ENCODE measurements at places on chromosomes 5 and 9. TPM values are rescaled to one million over a fixed set of nuclear protein-coding genes. Genes with fewer than 3 reads are reported as not detected.

GRCh38 chr9:108196332-108197007, 659.3 kb downstream of the ACTL7B start:
- H3K27me3 ChIP-seq = no peaks in the 10 kb centered on the region
- H3K4me1 ChIP-seq = no peaks in the 10 kb centered on the region
- no peaks in the 10 kb centered on the region for H3K36me3 ChIP-seq
- no peak overlapping the region for H3K27ac ChIP-seq
- no peak overlapping the region for H3K4me3 ChIP-seq
- DNase-seq = no peak

SRD5A1 gene
- total RNA-seq = 12.4 TPM

DNA sequence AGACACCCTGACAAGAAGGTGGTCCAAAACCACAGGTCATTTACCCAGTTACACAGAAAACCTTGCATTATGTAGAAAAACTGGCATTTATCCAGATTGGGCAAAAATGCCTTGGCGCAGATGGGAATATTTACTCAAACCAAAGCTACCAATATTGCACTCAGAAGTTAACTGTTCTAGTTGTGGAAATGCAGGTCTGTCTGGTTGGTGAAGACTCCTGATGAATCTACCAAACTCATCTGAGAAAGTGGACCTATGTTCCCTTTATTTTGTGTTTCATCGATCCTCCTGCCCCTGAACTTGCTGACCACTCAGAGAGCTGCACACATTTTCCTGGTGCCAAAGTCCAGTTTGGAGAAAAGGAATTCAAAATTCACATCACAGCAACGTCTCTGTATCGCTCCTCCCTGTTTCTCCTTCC, 85.2 kb upstream of the ALDH1A1 start:
- H3K36me3 ChIP-seq = no peaks in the 10 kb centered on the region
- no peak overlapping the region for H3K4me3 ChIP-seq
- no peak overlapping the region for H3K27ac ChIP-seq
- peaks cover 8% of the 10 kb centered on the region for H3K27me3 ChIP-seq

PDE6A gene
- total RNA-seq = not detected

All from activated CD8-positive, alpha-beta T cell treated with anti-CD3 and anti-CD28 coated beads for 36 hours (primary cell).